Astrocyte (in vitro differentiated cells and primary cell): ENCODE measurements at places on chromosomes 13 and 19.

GRCh38 chr13:102309110-102309509 is 92.7 kb downstream of the FGF14 start:
- no peak for DNase-seq

GRCh38 chr13:106941779-106942178 is 373.8 kb upstream of the ARGLU1 start:
- DNase-seq: no peak

DNA sequence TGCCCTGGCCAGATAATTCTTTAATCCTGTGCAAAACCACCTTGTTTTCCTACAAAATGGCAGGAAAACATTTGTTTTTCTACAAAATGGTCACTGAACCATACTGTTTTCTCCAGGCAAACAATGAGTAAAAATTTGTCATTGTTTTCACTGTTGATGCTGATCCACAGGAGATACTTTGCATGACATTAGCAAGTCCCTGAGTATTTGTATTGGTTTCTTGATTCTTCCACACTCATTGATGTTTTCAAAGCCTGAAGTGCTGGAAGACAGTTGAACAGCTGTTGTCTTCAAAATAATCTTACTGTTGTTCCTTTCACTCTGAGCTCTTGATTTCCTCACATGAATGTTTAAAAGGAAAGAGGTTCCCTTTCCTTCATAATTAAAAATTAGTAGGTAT is 123.1 kb upstream of the HTR2A start:
- DNase-seq: no peak

DNA sequence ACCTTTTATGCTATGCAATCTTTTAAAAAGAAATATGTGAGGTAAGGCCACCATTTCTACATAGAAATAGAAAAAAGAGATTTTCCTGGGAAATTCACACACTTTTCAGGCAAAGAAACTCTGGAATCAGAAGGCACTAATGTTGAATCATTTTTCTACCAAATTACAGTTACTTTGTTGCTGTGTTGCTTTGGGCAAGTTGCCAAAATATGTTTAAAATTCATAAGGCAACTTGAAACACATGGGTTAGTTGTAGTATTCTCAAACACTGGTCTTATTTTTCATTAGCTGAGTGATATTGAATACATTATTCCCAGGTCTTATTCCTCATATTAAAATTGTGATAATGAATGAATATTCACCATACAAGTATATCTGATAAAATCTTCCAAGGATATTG is 195.0 kb upstream of the SLITRK1 start:
- no peak for DNase-seq

DNA sequence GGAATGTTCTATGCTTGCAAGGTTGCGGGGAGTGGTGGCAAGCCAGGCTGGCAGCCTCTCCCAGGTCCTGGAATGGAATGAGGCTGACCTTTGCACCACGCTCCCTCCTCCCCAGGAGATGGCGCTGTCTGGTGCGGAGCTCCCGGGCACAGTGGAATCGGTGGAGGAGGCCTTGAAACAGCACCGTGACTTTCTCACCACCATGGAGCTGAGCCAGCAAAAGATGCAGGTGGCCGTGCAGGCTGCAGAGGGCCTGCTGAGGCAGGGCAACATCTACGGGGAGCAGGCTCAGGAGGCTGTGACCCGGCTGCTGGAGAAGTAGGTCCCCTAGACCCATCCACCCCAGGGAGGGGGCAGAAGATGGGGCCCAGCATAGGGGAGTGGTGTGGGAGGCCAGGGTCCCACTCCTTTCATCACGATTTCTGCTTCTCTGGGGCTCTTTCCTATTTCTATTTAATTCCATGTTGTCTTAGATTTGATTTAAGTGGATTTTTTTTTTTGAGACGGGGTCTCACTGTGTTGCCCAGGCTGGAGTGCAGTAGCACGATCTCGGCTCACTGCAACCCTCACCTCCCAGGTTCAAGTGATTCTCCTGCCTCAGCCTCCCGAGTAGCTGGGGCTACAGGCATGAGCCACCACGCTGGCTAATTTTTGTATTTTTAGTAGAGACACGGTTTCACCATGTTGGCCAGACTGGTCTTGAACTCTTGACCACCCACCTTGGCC is 53.2 kb upstream of the SHKBP1 start:
- DNase-seq: peak; percentile 22

- DNase-seq: no peak
These were observed 2.4 kb downstream of the AURKC start for GRCh38 chr19:57233207-57233606.

DNA sequence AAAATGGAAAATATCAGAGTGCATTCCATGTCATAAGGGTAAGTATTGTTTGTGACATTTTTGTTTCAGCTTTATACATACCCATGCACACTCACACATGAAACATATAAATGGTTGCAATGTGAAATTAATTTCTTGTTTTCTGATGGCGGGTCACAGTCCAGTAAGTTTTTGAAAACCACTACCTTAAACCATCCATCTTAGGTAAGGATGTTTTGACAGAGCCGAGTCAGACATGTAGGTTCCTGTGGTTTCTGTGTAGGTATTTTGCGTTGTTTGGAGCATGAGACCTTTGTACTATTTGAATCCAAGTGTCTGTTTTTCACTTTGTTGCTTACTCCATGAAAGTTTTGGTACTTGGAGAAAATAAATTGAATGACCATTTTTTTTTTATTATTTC is 121.7 kb downstream of the B3GLCT start:
- no peak for DNase-seq

DNA sequence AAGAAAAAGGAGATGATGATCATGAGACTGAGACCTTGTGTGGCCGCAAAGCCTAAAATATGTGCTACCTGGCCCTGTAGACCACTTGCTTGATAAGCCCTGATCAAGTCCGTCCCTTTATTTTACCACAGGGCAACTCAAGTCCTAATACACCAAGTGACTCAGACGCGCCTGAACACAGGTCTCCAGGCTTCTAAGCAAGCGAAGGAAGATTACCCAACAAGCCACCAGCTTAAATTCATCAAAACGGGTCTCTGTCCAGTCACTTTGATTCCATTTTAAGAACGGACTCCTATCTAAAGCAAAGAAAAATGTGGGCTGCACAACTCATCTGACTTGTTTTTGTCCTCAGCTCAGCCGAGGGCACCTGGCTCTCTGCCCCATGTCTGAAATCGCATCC is 26.8 kb downstream of the SLC7A1 start:
- DNase-seq: peak; percentile 51

GRCh38 chr19:56947206-56947605 is 106.7 kb upstream of the PEG3 start:
- no peak for DNase-seq

- no peak for DNase-seq
These were observed 29.8 kb upstream of the SPACA7 start for GRCh38 chr13:112346173-112346898.

DNA sequence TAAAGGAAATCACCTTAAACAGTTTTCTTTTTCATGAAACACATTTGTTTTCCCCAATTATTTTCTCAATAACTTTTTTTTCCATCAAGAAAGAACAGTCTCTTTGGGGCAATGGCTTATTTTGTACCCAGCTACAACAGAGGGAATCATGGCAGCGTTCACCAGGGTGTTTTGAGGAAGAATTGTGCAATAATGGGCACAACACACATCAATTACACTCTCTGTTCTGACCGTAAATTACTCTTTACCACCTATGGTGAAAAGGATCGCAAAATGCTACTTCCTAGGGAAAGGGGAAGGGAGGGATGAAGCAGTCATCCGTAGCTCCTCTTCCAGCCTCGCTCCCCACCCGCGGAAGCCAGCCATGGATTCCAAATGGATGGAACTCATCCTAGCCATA is 38.6 kb downstream of the TMTC4 start:
- DNase-seq: no peak

GRCh38 chr19:17751103-17751911 is at the start of gene FCHO1:
TSS of gene FCHO1 (plus strand) at chr19:17751477. CDS start at chr19:17755165, 3,688 bp downstream.
- DNase-seq: no peak
